ENCODE measurements at places on chromosomes 4 and X.

- peak; percentile 64 for DNase-seq
Observed at GRCh38 chr4:186161138-186161537, 30.2 kb upstream of the CYP4V2 start.

GRCh38 chr4:3091464-3091863 lies 17.0 kb downstream of the HTT start:
- no peak for DNase-seq

- DNase-seq = no peak
Observed at GRCh38 chr4:530017-530781, 31.2 kb downstream of the PIGG start.

- DNase-seq = no peak
Observed at GRCh38 chrX:134184936-134185335, 52.0 kb upstream of the CCDC160 start.

DNA sequence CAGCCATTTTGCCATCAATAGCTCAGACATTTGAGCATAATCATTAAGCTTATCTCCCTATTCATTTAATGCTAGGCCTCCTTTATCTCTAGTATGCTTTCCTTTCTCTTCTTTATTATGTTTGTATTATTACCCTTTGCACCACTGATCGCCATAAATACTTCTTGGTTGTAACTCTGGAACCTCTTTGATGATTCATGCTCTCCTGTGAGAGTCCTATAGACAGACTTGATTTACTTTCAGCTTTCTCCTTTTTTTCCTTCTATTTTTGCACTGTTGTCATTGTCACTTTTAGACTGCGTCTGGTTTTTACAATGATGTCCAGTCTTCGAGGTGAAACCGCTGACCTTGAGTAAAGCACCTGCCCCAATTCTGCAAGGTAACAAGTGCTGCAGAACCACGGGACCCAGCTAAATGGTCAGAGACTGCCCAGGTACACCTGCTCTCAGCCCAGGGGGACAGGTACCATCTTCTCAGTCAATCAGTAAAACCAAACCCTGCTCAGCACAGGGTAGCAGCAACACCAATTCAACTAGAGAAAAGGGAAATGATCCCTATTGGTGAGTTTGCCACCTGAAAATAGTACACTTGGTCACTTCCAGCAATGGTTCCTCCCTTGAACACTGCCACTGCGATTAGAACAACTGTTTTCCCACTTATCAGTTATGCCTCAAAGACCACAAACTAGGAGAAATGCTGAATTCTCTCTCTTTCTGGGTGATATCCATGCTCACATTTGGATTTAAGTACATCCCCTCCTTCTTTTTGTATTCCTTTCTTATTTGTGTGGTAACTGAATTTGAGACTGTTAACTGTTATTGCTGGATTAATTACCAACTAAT lies 125.1 kb downstream of the MAML3 start:
- DNase-seq = no peak

Measured in NCI-H2029 treated with DMSO at 0.1 percent for 48 hours (cell line).